Hypothalamus (tissue), 51 donors: ENCODE measurements at places on chromosomes 2 and 18.

- DNase-seq: peak; percentile 57
Measured at GRCh38 chr2:71801969-71802368, 345.7 kb downstream of the CYP26B1 start.

DNA sequence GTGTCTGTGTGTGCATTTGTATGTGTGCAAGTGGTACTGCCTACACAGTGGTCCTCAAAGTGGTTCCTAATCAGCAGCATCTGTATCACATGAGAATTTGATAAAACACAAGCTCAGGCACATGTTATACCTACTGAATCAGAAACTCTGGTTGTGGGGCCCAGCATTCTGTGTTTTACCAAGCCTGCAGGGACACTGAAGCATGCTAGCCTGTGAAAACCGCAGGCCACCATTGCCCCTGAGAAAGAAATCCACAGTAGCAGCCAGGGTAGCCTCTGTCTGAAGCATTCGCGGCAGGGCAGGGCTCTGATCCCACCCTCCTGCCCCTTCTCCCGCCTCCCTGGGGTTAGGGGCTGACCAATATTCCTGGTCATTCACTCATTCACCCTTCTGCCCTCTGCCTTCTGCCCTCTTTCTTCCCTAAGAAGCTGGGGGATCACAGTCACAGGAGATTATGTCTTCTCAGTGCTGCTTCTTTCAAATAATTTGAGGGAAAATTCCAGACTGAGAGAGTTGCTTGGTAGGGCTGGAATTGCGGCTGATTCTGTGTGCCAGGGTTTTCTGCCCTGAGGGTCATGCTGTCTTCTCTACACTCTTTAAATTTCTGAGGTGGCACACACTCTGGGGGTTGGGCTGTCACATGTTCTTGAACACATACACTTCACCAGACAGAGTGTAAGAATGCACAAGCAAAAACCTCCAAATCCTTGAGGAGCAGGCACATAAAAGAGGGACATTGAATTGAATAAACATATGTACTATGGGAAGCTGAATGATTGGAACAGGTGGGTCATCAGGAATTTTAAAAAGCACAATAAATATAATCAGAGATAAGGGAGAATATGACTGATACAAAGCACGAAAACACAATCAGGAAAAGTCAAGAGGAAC is 126.6 kb upstream of the SEC11C start:
- DNase-seq: no peak

GRCh38 chr18:45241271-45241670 is 374.0 kb upstream of the SLC14A2 start:
- no peak for DNase-seq

DNA sequence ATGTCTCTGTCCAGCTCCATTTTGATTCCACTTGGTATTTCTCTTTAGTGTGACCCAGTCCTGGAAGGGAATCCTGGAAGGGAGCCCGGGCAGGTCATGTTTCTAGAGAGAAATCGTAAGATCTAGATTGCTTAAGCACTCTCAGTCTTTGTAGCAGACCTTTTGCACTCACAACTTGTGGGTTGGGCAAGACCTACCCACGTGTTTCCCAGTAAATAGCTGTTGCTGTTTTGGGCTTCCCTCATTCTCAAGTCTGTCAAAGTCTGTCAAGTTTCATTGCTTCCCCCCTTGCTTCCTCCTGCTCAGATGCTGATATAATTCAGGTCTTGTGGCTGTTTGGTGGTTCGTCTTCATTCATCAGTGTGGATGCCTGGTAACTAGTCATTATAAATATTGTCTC is 17.4 kb upstream of the NEMP2 start:
- DNase-seq: no peak

- no peak for DNase-seq
Measured at GRCh38 chr2:236049981-236050380, 118.2 kb downstream of the GBX2 start.

- DNase-seq: no peak
Measured at GRCh38 chr2:150261691-150262090, 225.8 kb downstream of the RND3 start.
